ENCODE measurements at places on chromosomes 1 and 21.

DNA sequence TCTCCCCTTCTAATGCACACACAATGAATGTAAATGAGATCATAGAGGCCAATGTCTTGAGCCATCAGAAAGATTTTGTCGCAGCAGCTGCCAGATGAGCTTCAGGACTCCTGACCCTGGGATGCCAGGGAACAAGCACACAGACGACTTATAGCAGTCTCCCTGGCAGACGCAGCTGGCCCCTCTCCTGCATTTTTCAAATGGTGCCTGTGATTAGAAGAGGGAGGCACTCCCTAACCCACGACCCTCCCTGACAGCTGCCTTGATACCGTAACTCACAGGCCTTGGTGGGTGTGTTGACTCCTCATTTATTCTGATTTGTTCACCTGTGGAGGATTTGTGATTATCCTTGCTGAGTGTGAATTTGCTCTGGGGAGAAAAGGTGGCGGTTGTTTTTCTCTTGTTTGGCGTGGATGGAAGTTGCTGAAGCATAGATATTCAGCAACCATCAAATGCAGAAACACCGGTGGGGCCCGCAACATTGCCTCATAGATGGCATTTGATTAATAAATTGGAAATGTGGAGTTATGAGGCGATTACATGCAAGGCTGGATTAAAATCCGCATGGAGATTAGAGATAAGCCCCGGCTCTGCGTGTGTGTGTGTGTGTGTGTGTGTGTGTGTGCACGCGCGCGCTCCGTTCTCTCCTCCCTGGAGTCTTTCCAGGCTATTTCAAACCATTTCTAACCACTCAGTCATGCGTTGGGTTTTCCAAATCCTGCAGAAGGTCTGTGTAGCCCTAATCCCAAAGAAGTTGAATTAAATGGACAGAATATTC, 2.1 kb upstream of the RD3 start:
- DNase-seq: no peak

- DNase-seq: no peak
These were observed 70.7 kb upstream of the USP24 start for GRCh38 chr1:55285834-55286233.

DNA sequence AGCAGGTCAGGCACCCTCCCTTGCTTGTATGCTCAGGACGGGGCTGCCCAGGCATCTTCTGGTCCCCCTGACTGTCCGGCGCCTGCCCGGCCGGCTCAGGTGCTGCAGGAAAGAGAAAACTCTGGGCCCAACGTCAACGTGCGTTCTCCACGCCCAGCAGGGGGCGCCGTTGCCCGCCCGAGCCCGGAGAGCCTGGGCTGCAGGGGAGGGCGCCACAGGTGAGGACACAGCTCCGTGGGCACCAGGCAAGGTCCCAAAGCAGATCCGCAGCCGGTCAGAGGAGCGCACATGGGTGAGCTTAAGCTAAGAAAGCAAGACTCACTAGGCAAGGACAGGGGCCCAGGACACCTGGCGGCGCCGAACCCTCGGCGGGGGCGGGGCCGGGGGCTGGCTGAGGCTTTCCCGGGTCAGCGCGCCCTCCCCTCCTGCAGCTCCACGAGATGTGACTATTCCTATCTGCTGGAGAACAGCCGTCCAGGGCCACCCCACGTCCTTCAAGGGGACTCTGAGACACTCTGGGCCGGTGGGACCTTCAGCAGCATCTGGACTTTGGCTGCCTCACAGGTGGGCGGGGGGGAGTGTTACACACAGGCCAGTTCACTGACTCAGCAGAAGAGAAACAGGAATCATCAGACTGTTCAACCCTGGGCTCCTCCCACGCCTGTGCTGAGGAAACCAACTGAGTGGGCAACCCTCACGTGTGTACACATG, 29.3 kb downstream of the KRTAP10-1 start:
- peak; percentile 68 for DNase-seq

DNA sequence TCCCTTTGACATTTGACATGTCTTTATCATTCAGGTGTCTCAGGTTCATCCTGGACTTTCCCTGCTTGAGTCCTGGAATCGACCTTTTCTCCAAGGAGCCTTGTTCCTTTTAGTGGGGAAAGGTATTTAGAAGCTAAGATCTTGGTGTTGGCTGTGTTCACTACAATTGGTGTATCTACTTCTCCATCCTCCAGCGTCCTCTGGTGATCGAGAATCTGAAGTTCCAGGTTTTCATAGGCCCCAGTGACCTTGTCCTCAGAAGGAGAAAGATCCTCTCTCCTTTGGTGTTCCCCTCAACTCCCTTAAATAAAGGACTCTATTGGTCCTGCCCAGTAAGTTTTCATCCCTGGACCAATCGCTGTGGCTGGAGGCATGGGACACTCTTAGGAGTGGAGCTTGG, 22.1 kb downstream of the MROH7 start:
- no peak for DNase-seq

GRCh38 chr1:243731301-243731891, 118.6 kb downstream of the AKT3 start:
- no peak for DNase-seq

GRCh38 chr1:200384818-200385390, 24.9 kb downstream of the ZNF281 start:
- DNase-seq: no peak

- DNase-seq: no peak
These were observed 23.2 kb downstream of the KANK4 start for GRCh38 chr1:62295921-62296491.

- peak; percentile 37 for DNase-seq
These were observed 7.6 kb downstream of the DENND2D start for GRCh38 chr1:111192658-111193519.

DNA sequence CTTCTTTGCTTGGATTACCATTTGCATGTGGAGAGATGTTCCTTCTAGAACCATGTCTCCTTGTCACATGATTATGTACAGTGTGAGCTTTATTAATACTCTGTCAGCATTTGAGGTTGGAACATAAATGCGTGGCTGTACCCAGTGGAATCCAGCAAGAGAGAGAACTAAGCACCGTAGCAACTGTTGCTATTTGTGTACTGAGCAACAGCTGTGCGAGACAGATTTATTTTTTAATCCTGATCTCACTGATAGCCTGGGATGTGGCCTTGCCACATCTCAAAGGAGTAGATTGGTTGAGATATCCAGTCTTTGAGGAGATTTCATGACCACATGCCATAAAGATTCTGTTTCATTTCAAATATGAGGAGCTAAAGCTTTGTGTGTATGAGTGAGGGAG, 43.4 kb downstream of the KIF1B start:
- DNase-seq: peak; percentile 24

DNA sequence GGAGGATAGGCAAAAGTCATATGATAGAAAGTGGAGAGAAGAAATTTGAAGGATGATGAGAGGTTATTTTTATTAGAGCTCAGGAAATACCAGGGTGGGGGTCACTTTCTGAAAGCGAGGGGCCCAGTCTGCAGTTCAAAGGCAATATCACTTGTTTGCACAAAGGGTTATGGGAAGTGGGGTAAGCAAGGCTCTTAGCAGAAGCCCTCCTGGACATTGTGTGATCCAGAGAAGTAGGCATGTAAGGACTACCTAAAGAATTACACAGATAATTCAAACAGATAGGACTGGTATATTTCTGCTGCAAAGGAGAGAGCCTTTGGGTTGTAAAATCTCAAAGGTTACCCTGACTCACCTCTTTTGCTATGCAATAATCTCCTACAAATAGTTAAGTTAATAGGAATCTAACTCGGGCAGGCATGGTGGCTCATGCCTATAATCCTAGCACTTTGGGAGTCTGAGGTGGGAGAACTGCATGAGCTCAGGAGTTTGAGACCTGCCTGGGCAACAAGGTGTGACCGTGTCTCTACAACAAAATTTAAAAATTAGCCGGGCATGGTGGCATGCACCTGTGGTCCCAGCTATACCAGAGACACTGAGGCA, 25.2 kb upstream of the PRRC2C start:
- no peak for DNase-seq

DNA sequence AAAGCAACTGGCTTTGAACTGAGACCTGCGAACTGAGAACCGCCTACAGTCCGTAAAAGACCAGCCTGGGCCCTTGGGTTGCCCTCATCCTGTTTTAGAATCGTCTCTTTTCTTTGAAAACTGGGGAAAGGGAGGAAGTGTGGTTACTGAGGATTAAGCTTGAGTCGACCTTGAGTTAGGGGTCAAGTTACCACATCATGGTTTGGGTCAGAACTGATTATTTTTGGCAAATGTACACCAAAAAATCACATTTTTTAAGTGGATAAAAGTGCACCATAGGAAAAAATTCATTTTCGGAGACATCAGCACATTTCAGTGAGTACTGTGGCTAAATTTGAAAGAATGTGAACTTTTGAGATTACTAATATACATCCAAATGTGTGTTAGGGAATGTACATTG, 76.9 kb upstream of the KAZN start:
- DNase-seq: no peak

GRCh38 chr1:159207774-159208173, 3.1 kb downstream of the ACKR1 start:
- DNase-seq: no peak

GRCh38 chr1:151790940-151791651, 796 bp upstream of the TDRKH start:
- DNase-seq: no peak

DNA sequence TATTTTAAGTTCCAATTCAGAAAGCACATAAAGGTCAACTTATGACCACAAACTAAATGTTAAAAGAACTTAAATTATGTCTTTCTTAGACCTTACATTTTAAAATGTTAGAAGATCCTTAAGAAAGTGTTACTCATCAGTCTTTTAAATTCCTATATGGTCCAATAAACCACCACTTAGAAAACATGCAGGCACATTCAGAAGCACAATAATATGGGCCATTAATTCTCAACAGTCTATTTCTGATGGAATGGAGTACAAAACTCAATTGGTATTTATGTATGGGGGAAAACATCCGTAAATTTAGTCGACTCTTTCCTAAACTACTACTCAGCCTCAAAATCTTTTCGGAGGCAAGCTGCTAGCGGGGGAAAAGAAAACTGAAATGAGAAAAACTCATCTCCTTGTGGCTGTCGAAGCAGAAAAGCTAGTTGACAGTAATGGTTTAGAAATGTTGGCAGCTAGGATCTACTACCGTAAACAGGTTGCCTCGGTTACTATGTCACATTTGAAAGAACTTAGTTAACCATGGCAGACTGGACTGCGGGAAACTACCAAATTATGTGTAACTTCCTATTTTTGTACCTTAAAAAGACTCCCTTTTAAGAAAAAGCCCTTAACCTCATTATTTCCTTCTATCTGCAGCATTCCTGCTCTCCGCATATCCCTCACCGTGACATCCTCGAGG, 1.0 kb downstream of the TRMT1L start:
- no peak for DNase-seq

- DNase-seq: peak; percentile 44
These were observed 596 bp downstream of the TOR3A start for GRCh38 chr1:179082333-179082998.

DNA sequence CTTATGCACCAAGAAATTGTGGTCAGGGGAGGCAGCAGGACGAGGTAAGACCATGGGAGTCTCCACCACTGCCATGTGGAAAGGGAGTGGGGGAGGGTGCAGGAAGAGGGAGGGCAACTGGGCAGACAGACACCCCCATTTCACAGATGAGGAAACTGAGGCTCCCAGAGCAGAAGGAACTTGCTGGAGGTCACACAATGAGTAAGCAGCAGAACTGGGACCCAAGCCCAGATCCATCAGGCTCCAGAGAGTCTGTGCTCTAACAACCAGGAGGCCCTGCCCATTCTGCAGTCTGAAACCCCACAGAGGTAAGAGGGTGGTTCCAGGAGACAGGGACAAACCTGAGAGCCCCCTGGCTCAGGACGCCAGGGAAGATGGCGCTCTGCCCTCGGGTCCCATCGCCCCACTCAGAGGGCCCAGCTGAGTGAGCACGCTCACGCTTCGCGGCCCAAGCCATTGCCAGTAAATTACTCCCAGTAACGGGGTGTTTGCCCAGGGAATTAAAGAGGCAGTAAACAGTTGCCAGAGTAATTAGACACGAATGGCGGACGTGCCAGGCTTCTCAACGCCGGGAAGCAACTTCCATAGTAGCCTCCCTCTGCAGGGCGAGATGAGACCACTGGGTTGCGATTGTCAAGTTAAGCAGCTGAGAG, 59.2 kb downstream of the MATN1 start:
- DNase-seq: no peak

- no peak for DNase-seq
These were observed 420.8 kb downstream of the NPHP4 start for GRCh38 chr1:5571438-5571837.

GRCh38 chr1:26405281-26405915, 5.2 kb upstream of the LIN28A start:
- DNase-seq: no peak

GRCh38 chr1:9942399-9942938, 722 bp downstream of the LZIC start:
- DNase-seq: peak; percentile 61

DNA sequence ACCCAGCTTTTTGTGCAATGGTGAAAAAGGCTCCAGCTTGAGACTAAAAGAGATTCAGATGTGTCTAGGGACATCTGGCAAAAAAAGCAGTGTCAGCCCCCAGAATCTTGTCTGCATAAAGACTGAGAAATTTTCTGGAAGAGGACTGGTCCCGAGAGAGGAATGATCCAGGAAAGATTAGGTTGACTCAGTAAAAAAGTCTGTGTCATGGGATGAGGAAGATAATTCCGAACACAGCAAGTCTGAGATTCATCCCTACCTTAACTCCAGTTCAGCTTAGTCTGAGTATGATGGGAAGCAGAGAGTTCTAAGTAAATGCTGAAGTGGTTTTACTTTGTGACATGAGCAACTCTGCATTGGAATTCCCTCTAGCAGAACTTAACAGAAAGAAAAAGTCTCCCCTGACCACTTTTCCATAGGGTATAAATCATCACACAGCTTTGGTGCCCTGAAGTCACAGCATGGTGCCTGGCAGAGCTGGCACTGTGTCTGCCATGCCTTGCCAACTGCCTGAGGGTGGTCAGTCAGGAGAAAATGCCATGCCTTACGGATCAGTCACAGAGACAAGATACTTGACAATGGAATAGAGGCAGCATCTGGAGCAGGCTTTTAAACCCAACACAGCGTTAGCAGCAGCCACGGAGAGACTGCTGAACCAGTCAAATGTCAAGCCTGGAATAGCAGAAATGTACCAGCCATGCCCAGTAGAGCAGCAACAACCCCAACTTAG, 153.4 kb downstream of the ZC3H11B start:
- DNase-seq: no peak

GRCh38 chr21:43957128-43957571, 55.0 kb upstream of the TRAPPC10 start:
- no peak for DNase-seq

- DNase-seq: no peak
These were observed 103.5 kb upstream of the CD55 start for GRCh38 chr1:207217778-207218511.

GRCh38 chr1:205924460-205924790, 18.8 kb downstream of the SLC26A9 start:
- no peak for DNase-seq

- no peak for DNase-seq
These were observed 497.8 kb downstream of the PLA2G4A start for GRCh38 chr1:187326557-187326956.

DNA sequence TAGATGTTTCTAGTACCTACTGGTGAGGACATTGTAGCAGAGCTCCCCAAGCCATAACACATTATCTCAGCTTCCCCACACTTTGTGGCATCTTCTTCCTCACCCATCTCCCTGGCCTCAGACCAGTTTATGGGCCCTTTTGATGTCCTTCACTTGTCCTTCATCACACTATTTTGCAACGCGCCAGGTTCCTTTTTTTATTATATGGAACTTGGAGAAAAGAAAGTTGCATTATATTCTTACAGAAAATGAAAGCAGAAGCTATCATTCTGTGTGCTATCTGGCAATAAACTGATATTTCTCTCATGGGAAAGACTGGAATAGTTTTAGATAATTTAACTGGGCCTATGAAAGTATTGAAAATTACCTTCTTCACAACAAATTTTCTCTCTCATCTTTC, 196.9 kb upstream of the ETV3 start:
- no peak for DNase-seq

GRCh38 chr1:199085903-199086302, 447.1 kb downstream of the PTPRC start:
- no peak for DNase-seq

Data from activated CD4-positive, alpha-beta T cell treated with anti-CD3 and anti-CD28 coated beads, Interleukin-2, Interleukin-4, amounts not matched to agents 100 ng/mL and 50 ng/mL, durations not matched to agents 16 hours and 8 hours (primary cell).